ENCODE measurements at places on chromosomes 7 and 10.

GRCh38 chr7:95608359-95609173, 12.2 kb upstream of the PDK4 start:
- no peak overlapping the region for H3K4me3 ChIP-seq
- H3K27ac ChIP-seq, result peak overlapping the region; percentile 47
- H3K36me3 ChIP-seq, result no peaks in the 10 kb centered on the region
- no peaks in the 10 kb centered on the region for H3K27me3 ChIP-seq
- peaks cover 36% of the 10 kb centered on the region for H3K4me1 ChIP-seq

DNA sequence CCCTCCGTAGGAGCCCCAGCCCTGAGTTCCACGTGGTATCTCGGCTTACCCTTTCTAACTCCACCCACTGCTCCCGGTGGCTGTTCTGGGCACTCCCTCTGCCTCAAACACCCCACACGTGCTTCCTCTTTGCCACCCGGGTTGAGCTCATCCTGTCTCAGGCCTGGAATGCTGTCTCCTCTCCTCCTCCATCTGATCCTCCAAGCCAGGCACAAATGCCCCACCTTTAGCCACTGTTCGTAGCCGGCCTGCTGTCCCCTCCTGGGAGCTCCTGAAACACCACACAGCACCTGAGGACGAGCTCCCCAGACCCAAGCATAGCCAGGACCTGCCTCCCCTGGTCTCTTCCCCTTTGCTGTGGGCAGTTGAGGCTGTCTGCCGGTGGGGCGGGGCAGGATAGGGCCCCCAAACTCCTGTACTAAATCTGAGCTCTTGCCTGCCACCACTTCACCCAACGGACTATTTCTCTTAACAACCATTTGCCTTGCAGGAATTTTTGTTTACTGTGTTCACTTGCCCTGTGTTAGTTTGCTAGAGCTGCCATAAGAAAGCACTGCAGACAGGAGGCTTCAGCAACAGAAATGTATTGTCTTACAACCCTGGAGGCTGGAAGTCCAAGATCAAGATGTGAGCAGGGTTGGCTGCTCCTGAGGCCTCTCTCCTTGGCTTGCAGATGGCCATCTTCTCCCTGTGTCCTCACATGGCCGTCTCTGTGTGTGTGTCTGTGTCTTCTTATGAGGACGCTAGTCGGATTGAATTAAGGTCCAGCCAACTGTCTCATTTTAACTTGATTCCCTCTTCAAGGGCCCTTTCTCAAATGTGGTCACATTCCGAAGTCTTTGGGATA, 58.3 kb upstream of the SHH start:
- no peak overlapping the region for H3K27ac ChIP-seq
- H3K4me3 ChIP-seq, result no peak overlapping the region
- H3K36me3 ChIP-seq, result no peaks in the 10 kb centered on the region
- H3K27me3 ChIP-seq, result no peaks in the 10 kb centered on the region

- no peaks in the 10 kb centered on the region for H3K36me3 ChIP-seq
- no peak overlapping the region for H3K27ac ChIP-seq
- H3K4me1 ChIP-seq, result peaks cover 18% of the 10 kb centered on the region
- no peak overlapping the region for H3K4me3 ChIP-seq
- DNase-seq, result no peak
- peaks cover 7% of the 10 kb centered on the region for H3K27me3 ChIP-seq
Observed at GRCh38 chr10:34206078-34206934, 608.8 kb downstream of the PARD3 start.

GRCh38 chr7:52726986-52727385, 308.4 kb upstream of the POM121L12 start:
- H3K4me3 ChIP-seq, result no peak overlapping the region
- no peaks in the 10 kb centered on the region for H3K36me3 ChIP-seq
- H3K27me3 ChIP-seq, result no peaks in the 10 kb centered on the region
- H3K27ac ChIP-seq, result no peak overlapping the region
- no peak for DNase-seq
- no peaks in the 10 kb centered on the region for H3K4me1 ChIP-seq

GRCh38 chr7:138350701-138351357, 109.2 kb upstream of the TRIM24 start:
- DNase-seq, result no peak
- H3K27ac ChIP-seq, result no peak overlapping the region
- no peaks in the 10 kb centered on the region for H3K27me3 ChIP-seq
- no peaks in the 10 kb centered on the region for H3K36me3 ChIP-seq
- no peak overlapping the region for H3K4me3 ChIP-seq

DNA sequence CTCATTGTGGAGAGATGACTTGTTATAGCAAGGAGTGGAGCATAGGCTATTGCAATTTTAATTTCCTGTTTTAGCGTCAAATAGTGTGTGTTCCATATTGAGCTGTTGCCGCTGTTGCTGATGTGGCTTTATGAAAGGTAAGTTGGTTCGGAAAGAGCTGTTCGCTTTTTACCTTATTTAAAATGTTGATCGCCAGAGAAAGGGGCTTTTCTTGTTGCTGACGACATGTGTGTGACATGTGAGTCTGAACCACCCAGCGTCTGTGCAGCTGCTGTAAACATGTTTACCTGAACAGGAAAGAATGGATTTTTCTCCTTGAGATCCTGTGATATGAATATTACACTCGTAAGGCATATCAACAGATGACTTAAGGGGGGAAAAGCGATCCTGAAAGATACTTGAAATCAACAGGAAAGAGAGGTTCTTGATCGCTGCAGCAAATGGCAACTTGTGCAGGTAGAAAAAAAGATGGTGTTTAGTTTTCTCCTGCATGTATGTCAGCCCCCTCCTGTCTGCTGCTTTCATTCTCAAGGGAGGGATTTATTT, 2.5 kb downstream of the ZEB1 start:
- H3K27me3 ChIP-seq, result no peaks in the 10 kb centered on the region
- H3K27ac ChIP-seq, result peak overlapping the region; percentile 68
- no peaks in the 10 kb centered on the region for H3K36me3 ChIP-seq
- peak overlapping the region; percentile 76 for H3K4me3 ChIP-seq
- peaks cover 17% of the 10 kb centered on the region for H3K4me1 ChIP-seq
- no peak for DNase-seq

GRCh38 chr7:2477447-2478398, 1.5 kb upstream of the GRIFIN start:
- no peaks in the 10 kb centered on the region for H3K36me3 ChIP-seq
- no peaks in the 10 kb centered on the region for H3K27me3 ChIP-seq
- no peak overlapping the region for H3K4me3 ChIP-seq
- H3K27ac ChIP-seq, result no peak overlapping the region

GRCh38 chr10:93062514-93063143, 2.0 kb downstream of the CYP26C1 start:
- peaks cover 3% of the 10 kb centered on the region for H3K36me3 ChIP-seq
- H3K4me3 ChIP-seq, result no peak overlapping the region
- peaks cover 7% of the 10 kb centered on the region for H3K27me3 ChIP-seq
- peaks cover 19% of the 10 kb centered on the region for H3K4me1 ChIP-seq

GRCh38 chr10:49272251-49273081, 26.5 kb upstream of the C10orf71 start:
- no peaks in the 10 kb centered on the region for H3K36me3 ChIP-seq
- peak overlapping the region; percentile 66 for H3K27ac ChIP-seq
- H3K27me3 ChIP-seq, result no peaks in the 10 kb centered on the region
- no peak for DNase-seq

GRCh38 chr7:11910253-11910652, 78.3 kb upstream of the THSD7A start:
- no peaks in the 10 kb centered on the region for H3K36me3 ChIP-seq
- no peak overlapping the region for H3K4me3 ChIP-seq
- H3K27me3 ChIP-seq, result no peaks in the 10 kb centered on the region
- H3K27ac ChIP-seq, result no peak overlapping the region
- no peaks in the 10 kb centered on the region for H3K4me1 ChIP-seq
- no peak for DNase-seq

GRCh38 chr10:43427166-43427825, 9.6 kb upstream of the ZNF487 start:
- no peaks in the 10 kb centered on the region for H3K36me3 ChIP-seq
- H3K27me3 ChIP-seq, result no peaks in the 10 kb centered on the region
- H3K27ac ChIP-seq, result no peak overlapping the region
- DNase-seq, result no peak
- H3K4me3 ChIP-seq, result no peak overlapping the region

DNA sequence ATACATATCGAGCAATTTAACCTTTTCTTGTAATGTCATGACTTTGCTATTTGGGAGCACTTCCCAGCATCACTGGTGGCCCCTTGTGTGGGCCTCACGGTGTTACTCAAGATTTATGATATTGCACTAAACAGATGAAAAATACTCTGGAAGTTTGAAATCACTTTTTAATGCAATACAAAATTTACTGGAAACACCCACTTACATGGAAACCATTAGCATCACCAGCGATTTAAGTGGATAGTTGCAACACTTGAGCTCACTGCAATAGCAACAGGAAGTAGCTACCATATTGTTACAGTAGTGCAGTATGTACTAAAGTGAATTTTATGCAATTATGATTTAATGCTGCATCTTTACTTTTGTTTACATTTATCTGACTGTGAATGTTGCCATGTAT, 184.4 kb downstream of the MDFIC start:
- no peaks in the 10 kb centered on the region for H3K4me1 ChIP-seq
- no peaks in the 10 kb centered on the region for H3K27me3 ChIP-seq
- no peak for DNase-seq
- no peak overlapping the region for H3K4me3 ChIP-seq

DNA sequence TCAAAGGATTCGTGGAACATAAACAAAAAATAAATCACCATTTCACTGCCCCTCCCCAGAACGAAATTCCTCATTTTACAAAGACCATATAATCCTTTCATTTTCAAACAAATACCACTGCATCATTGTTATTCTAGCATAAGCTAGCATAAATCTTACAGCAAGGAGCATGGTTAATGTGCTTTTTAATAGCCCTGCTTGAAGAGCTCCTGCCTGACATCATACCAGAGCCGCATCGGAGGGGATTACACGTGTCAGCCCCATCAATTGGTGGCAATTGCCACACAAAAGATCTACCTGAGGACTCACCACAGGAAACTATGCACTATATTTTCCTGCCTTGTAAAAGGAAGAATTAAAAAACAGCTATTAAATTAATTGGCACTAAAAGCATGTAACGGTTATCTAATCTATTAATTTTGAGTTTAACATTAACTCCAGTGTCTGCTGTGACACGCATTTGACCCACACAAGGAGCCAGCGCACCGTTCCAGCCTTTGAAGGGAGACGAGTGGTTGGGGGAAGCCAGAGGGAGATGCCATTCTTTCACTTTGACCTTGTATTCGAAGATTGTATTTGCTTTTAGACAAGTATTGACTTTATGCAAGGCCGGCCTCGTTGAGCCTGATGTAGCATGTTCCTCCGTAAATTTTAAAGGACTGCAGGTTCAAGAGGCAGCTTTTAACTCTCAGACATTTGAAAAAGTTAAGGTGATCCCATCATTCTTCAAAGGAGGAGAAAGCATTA, 261.1 kb upstream of the RNF32 start:
- H3K4me3 ChIP-seq, result no peak overlapping the region
- DNase-seq, result no peak
- H3K27ac ChIP-seq, result no peak overlapping the region

DNA sequence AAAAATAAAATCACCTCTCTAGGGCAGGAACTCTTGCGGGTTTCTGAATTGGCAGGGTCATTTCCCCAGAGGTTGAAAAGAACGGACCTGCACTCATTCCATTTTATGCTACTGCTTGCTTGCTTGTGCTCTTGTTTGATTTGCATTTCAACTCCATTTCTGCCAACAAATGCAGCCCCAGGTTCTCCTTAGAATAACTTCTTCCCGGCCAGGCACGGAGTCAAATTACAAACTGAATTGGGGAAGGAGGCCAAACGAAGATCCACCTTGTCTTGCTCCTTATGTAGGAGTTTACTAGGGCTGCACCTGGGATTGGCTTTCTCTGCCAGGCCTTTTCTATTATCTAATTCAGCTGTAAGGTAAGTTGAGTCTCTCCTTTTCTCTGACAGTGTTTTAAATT, 79.6 kb downstream of the HGF start:
- H3K27me3 ChIP-seq, result no peaks in the 10 kb centered on the region
- H3K4me1 ChIP-seq, result no peaks in the 10 kb centered on the region
- no peak overlapping the region for H3K4me3 ChIP-seq
- H3K27ac ChIP-seq, result no peak overlapping the region
- no peaks in the 10 kb centered on the region for H3K36me3 ChIP-seq

- no peaks in the 10 kb centered on the region for H3K4me1 ChIP-seq
- no peaks in the 10 kb centered on the region for H3K27me3 ChIP-seq
- H3K27ac ChIP-seq, result no peak overlapping the region
- no peaks in the 10 kb centered on the region for H3K36me3 ChIP-seq
- no peak overlapping the region for H3K4me3 ChIP-seq
- DNase-seq, result no peak
Observed at GRCh38 chr10:77320971-77321471, 316.6 kb downstream of the KCNMA1 start.

DNA sequence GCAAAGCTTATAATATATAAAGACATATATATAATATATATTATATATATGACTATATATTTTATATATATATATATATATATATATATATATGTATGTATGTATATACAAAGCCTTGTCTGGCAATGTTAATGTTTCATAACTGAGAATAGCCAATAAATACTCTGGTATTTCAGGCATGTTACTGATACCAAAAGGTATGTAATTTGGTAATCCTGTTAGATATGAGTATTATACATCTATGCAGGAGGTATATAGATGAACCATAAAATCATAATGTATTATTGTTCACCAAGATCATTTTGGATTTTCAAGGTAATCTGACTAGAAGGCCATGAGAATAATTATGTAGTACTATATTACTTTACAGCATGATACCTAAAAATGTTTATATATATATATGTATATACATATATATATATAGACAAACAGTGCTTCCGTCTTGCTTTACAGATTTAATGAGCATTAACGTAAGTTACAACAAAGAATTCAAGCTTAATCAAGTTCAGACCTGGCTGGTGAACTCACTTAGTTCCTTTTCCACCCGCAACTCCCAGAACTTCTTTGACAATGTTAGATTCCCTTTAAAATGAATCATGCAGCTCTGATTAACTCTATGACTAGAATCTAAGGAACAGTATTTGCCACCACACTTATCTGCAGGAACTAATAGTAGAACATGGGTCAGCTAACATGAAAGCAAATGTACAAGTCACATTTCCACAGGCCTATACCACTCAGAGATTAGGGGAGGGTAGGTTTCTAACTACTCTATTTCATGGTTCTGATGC, 82.7 kb downstream of the SLC25A13 start:
- no peaks in the 10 kb centered on the region for H3K4me1 ChIP-seq
- H3K27me3 ChIP-seq, result no peaks in the 10 kb centered on the region
- no peak for DNase-seq
- H3K4me3 ChIP-seq, result no peak overlapping the region

GRCh38 chr10:121132273-121132672, 281.1 kb downstream of the WDR11 start:
- no peaks in the 10 kb centered on the region for H3K4me1 ChIP-seq
- no peak for DNase-seq
- no peak overlapping the region for H3K4me3 ChIP-seq
- no peaks in the 10 kb centered on the region for H3K36me3 ChIP-seq
- H3K27ac ChIP-seq, result no peak overlapping the region
- no peaks in the 10 kb centered on the region for H3K27me3 ChIP-seq

- H3K36me3 ChIP-seq, result peaks cover 1% of the 10 kb centered on the region
- DNase-seq, result no peak
- no peaks in the 10 kb centered on the region for H3K27me3 ChIP-seq
- no peak overlapping the region for H3K4me3 ChIP-seq
Observed at GRCh38 chr10:102758240-102758932, 14.6 kb downstream of the WBP1L start.
